ENCODE measurements at places on chromosomes 3 and 15. TPM values are rescaled to one million over a fixed set of nuclear protein-coding genes. Genes with fewer than 3 reads are reported as not detected.

DNA sequence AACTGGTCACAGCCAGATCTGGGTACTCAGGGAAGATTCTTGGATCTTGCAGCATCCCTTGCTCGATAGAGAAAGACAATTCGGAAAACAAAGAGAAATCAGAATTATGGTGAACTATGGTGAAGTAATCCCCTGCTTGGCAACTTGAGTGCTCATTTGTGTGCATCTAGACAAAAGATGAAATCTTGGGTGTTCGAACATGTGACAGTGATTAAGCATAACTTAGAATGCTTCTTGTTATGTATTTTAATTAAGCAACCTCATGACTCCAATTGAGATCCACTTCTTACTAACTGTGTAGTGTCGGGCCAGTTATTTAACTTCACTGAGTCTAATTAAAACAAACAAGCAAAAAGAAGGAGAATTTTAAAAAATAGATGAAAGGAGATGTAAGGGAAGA lies 56.5 kb downstream of the ZNF385D start:
- no peaks in the 10 kb centered on the region for H3K36me3 ChIP-seq
- no peaks in the 10 kb centered on the region for H3K4me1 ChIP-seq
- no peak overlapping the region for H3K27ac ChIP-seq

GRCh38 chr15:42270996-42271395 lies 2.0 kb upstream of the GANC start:
- H3K4me1 ChIP-seq, result peaks cover 58% of the 10 kb centered on the region
- H3K27me3 ChIP-seq, result no peaks in the 10 kb centered on the region
- peak overlapping the region; percentile 97 for H3K27ac ChIP-seq
- peak overlapping the region; percentile 67 for H3K4me3 ChIP-seq
- no peak for DNase-seq

GRCh38 chr3:81440661-81441060 lies 320.8 kb downstream of the GBE1 start:
- no peaks in the 10 kb centered on the region for H3K36me3 ChIP-seq
- H3K27me3 ChIP-seq, result no peaks in the 10 kb centered on the region
- no peaks in the 10 kb centered on the region for H3K4me1 ChIP-seq
- no peak overlapping the region for H3K4me3 ChIP-seq

GRCh38 chr15:101198031-101198575 lies 53.7 kb downstream of the CHSY1 start:
- H3K27ac ChIP-seq, result no peak overlapping the region
- no peak for DNase-seq
- no peak overlapping the region for H3K4me3 ChIP-seq
- H3K36me3 ChIP-seq, result no peaks in the 10 kb centered on the region

DNA sequence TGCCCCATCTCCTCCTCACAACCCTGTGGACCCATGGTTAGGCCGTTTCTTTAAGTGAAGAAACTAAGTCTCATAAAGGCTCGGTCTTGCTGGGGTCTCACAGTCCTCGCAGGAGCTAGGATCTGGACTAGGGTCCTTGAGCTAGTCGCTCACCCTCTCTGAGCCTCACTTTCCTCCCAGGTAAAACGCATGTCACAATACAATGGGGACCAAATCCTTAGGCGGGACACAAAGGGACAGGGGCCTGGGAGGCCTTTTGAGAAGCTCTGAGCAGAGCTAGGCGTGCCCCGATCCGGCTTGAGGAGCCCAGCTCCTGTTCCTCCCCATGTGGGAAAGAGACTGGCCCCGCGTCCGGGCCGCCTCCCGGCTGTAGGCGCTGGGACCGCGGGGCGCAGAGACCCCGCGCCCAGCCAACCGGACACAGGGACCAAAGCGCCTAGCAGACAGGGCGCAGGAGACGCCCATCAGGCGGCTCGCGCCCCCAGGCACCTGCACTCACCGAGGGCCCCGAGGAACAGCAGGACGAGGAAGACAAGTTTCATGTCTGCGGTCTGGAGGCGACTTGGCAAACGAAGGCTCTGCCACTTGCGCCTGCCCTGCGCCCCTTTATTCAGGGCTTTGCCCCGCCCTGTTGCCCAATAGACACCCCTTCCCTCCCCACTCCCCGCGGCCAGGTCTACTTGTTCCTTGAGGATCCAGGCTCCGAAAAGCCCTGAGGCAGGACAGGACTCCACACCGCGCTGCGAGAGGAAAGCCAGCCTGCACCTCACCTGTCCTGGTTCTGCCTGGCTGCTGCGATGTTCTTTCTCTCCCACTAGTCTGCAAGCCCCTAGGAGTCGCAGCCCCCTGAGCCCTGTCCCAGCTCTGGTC lies at the start of gene LTF:
Gene LTF (minus strand): TSS at position 580 of the 870 bp plus-strand sequence. CDS start 38 bp downstream, at position 542.
- no peak within 1 kb of the TSS for H3K4me3 ChIP-seq
- H3K27me3 ChIP-seq, result peaks cover 30% of the 10 kb centered on the region
- DNase-seq, result no peak
- H3K4me1 ChIP-seq, result no peaks in the 10 kb centered on the region

- peaks cover 19% of the 10 kb centered on the region for H3K4me1 ChIP-seq
- H3K36me3 ChIP-seq, result no peaks in the 10 kb centered on the region
- no peak overlapping the region for H3K27ac ChIP-seq
- no peak for DNase-seq
- H3K27me3 ChIP-seq, result no peaks in the 10 kb centered on the region
Observed at GRCh38 chr3:58488967-58489366, 2.9 kb upstream of the KCTD6 start.

The MORC1 gene
- not detected for total RNA-seq

The NPAP1 gene
- not detected for total RNA-seq

Data from transverse colon (tissue), 4 donors.